Temporal lobe (tissue), 4 donors: ENCODE measurements at places on chromosomes 12 and 14. TPM values are rescaled to one million over a fixed set of nuclear protein-coding genes. Genes with fewer than 3 reads are reported as not detected.

Gene RPGRIP1
- total RNA-seq = not detected

Gene NGB
- 4.9 TPM for total RNA-seq

Gene TC2N
- 4.4 TPM for total RNA-seq

Gene GPATCH2L
- total RNA-seq = 63.7 TPM

Gene OR6C2
- total RNA-seq = not detected

Gene B4GALNT1
- total RNA-seq = 43.8 TPM

Gene FGF6
- total RNA-seq = not detected

Gene KRT73
- not detected for total RNA-seq

Gene KCNJ8
- total RNA-seq = 4.2 TPM

Gene CIDEB
- 3.0 TPM for total RNA-seq

Gene TMED8
- total RNA-seq = 20.9 TPM

Gene PIWIL1
- total RNA-seq = not detected

Gene CCNT1
- 30.0 TPM for total RNA-seq

Gene GLS2
- total RNA-seq = 4.2 TPM

Gene KRT86
- total RNA-seq = under 0.01 TPM

Gene SLC6A15
- total RNA-seq = 56.8 TPM

Gene SUSD6
- total RNA-seq = 6.4 TPM

Gene NKX2-8
- total RNA-seq = not detected

Gene IAPP
- total RNA-seq = under 0.01 TPM

Gene POTEM
- not detected for total RNA-seq

Gene TEX52
- total RNA-seq = not detected

Gene KLRC4
- 0.25 TPM for total RNA-seq

Gene PTCSC3
- total RNA-seq = not detected

Gene ACOT4
- 0.98 TPM for total RNA-seq

Gene SERPINA10
- total RNA-seq = not detected

Gene TAS2R43
- 4.9 TPM for total RNA-seq

Gene PTPRR
- total RNA-seq = 12.8 TPM
